Activated CD8-positive, alpha-beta memory T cell treated with anti-CD3 and anti-CD28 coated beads for 4 hours (primary cell): ENCODE measurements at places on chromosomes 6 and 20.

GRCh38 chr6:98324446-98324845, 509.9 kb upstream of the POU3F2 start:
- DNase-seq: no peak

- no peak for DNase-seq
Measured at GRCh38 chr6:166774770-166775169, 147.7 kb upstream of the RPS6KA2 start.

- no peak for DNase-seq
Measured at GRCh38 chr20:57893366-57893999, 183.7 kb upstream of the PMEPA1 start.

DNA sequence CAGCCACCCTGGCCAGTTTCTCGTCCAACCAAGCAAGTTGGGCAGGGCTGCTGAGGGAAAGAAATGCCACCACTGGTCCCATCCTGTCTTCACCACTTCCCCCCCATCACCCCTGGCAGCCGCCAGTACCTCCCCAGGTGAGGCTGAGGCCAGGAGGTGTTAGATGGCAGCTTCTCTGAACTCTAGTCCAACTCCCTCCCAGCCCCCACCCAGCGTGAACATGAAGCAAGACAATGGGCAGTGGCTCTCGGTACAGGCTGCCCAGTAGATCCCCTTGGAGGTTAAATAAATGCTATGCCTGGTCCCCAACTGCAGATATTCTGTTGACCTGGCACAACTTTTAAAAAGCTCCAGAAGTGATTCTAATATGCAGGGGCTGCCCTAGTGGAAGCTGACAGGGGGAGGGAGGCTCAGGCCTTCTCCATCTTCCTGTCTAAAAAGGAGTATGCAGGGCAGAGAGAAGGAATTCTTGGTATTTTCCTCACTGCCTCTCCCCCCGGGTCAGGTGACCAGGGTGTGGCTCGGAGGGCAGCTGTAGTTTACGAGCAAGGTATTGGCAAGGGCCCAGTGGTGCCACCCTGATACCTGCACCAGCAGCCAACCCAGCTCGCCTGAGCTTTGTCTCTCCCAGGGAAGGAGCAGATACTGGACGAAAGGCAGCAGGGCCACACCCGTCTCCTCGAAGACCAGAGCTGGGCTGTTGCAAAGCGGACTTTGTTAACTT, 25.7 kb downstream of the KCNK5 start:
- no peak for DNase-seq

GRCh38 chr20:53592992-53593465, 610 bp downstream of the ZNF217 start:
- no peak for DNase-seq

- DNase-seq: no peak
Measured at GRCh38 chr6:110852773-110853172, 21.8 kb upstream of the AMD1 start.

- DNase-seq: no peak
Measured at GRCh38 chr20:15616626-15617025, 956.6 kb downstream of the KIF16B start.

GRCh38 chr6:12363651-12364381, 73.7 kb downstream of the EDN1 start:
- DNase-seq: no peak

- no peak for DNase-seq
Measured at GRCh38 chr20:24935140-24935539, 13.9 kb upstream of the CST7 start.

GRCh38 chr6:45678285-45678607, 300.5 kb upstream of the SUPT3H start:
- DNase-seq: no peak

DNA sequence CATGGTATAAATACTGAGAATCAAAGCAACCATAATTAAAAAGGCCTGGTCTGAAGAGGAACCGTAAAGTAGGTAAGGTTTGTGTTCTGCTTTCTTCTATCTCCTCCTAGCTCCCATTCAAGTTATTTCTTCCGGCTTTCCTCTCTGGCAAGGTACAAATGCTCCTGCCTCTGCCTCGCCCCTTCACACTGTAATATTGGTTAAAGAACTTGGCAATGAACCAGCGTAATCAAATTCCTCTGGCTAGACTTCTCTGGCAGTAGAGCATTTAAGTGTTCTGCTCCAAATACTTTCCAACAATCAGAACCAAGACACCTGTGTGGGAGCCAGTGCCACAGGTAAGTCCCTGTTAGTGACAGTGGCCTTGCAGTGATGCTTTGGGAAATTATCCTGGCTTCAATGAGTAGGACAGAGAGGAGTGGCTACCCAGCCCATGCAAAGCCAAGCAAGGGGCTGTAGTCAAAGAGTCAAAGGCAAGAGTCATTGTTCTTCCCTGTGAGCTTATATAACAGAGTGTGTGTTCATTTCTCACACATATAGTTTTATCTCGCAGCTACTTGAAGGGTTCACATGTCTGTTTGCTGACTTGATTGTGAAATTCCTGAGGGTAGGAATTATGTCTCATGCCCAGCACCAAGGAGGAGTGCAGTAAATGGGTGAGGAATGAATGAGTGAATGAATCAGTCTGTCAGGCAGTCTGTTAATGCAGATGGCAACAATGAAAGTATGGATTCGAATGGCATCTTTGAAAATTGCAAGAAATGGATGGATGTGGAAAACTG, 329.3 kb downstream of the NRN1 start:
- no peak for DNase-seq

GRCh38 chr6:70314296-70314695, 11.4 kb upstream of the COL9A1 start:
- no peak for DNase-seq
